ENCODE measurements at places on chromosomes 12 and 14. TPM values are rescaled to one million over a fixed set of nuclear protein-coding genes. Genes with fewer than 3 reads are reported as not detected.

Gene TEX52
- total RNA-seq: not detected

Gene KRT85
- not detected for total RNA-seq

Gene OR11H7
- total RNA-seq: not detected

Gene SH2B3
- 16.5 TPM for total RNA-seq

Gene SLC39A5
- 129 TPM for total RNA-seq

Gene DTX1
- total RNA-seq: 5.9 TPM

Gene SMIM41
- 0.41 TPM for total RNA-seq

Data from mucosa of descending colon (tissue), 3 donors.